ENCODE measurements at places on chromosomes 16 and 17. TPM values are rescaled to one million over a fixed set of nuclear protein-coding genes. Genes with fewer than 3 reads are reported as not detected.

DNA sequence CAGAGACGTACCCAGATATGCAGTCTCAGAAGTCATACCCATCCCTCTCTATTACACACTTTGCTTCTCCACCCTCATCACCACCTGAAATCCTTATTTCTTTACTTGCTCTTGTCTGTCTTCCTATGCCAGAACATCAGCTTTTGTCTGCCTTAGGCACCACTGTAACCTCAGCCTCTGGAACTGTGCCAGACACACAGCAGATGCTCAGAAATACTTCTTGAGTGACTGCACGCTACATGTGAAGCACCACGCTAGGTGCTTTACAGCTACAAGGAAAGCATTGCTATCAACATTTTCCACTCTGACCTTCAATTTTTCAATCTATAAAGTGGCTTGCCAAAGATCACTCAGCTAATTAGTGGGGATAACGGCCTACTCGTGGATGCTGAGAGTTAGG lies 226.8 kb downstream of the CHD9NB start:
- DNase-seq = no peak

- DNase-seq = no peak
These were observed 23.2 kb upstream of the MEAK7 start for GRCh38 chr16:84527532-84528269.

- DNase-seq = no peak
These were observed 27.9 kb downstream of the MBTD1 start for GRCh38 chr17:51231999-51232398.

- DNase-seq = no peak
These were observed 77.6 kb upstream of the CDC42EP4 start for GRCh38 chr17:73389411-73389810.

Gene TPSD1
- total RNA-seq = 5.0 TPM

Measured in ureter (tissue), 1 donor.